Urinary bladder (tissue), 4 donors: ENCODE measurements at places on chromosomes 13 and 19.

DNA sequence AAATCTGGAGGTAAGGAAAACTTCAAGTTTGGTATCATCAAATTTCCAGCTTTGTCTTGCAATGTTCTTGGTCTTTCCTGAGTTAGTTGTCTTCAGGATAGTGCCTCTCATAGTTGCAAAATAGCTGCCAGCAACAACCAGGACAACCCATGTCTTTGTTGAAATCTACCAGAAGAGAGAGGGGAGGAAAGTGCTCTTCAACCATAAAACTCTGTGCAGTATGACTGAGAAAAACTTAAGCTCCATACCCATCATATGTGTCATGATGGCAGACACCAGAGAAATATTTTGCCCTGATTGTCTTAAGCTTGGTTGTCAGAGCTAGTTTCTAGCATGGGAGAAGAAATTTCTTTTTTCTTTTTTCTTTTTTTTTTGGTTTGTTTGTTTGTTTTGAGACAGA, 103.3 kb downstream of the SPRY2 start:
- no peak for DNase-seq

DNA sequence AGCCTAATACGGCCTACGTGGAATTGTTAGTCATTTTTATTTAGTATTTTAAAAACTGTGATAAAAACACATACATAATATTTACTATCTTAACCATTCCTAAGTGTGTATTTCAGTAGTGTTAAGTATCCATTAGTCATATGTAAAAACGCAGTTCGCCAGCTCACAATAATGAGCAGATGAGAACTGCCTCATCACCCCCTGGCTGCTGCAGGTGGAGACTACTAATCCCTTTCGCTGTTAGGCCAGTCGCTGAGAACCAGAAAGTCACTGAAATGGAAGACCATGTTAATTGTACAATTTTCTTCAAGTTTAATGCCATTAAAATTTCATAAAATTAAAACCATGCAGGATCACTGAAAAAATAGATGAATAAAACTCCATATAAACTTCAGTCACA, 1.6 kb downstream of the ESD start:
- DNase-seq, result no peak

GRCh38 chr13:99725644-99726043, 224.4 kb downstream of the TM9SF2 start:
- DNase-seq, result no peak

DNA sequence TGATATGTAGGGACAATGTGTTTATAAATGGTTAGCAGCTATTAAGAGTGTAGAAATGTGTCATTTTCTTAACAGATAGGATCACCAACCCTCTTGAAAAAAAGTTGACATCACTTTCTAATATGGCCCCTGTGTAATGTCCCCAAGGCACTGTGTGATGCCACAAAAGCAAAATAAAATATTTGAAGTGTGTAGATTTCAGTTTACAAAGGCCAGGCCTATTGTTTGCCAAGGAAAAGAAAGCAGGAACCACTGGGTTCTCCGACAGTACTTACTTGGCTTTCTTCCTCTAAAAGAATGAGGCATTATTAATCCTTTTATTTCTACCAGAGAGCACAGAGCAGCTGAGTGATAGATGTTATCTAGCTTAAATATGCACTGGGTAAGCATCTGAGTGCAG, 10.5 kb upstream of the GJA3 start:
- no peak for DNase-seq

DNA sequence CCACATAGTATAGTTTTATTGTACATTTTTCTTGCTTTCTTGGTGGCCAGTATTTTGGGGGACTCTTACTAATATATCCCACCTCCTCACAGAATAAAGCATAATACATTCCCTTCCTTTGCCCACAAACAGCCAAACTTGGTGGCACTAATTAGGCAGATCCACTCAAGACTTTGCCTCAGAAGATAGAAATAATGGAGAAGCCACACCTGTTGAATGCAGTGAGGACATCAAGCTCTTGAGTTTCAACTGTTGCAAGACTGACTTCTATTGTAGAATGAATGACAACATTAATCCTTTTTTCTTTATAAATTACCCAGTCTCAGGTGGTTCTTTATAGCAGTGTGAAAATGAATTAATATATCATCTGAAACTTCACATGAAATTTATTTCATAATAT, 1183.6 kb upstream of the ATXN8OS start:
- no peak for DNase-seq

DNA sequence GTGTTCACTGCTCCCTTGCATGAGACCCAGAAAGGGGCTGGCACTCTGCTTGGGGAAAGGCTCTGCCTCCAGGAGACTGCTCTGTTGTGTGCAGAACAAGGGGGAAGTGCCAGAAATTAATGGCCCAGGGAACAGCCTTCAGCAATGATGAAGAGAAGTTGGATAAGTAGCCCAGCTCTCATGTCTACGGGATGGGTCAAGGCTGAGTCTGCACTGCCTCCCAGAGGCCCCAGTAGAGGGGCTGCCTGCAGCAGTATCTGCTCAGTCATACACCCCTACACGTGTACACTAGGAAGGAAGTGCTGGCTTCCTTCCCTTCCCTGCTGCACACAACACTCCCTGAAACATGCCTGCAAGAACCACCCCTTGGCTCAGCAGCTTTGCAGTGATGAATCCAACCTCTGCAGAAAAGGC, 54.6 kb upstream of the URI1 start:
- no peak for DNase-seq
